ENCODE measurements at places on chromosomes 2 and 18. TPM values are rescaled to one million over a fixed set of nuclear protein-coding genes. Genes with fewer than 3 reads are reported as not detected.

GMCL1 gene
- 8.0 TPM for total RNA-seq

GALNT13 gene
- total RNA-seq: under 0.01 TPM

MYCN gene
- total RNA-seq: 8.6 TPM

ARHGEF4 gene
- 0.98 TPM for total RNA-seq

ACKR3 gene
- 6.4 TPM for total RNA-seq

ADAM23 gene
- 0.22 TPM for total RNA-seq

LOXHD1 gene
- 0.26 TPM for total RNA-seq

RGPD3 gene
- total RNA-seq: 0.17 TPM

CAPN13 gene
- not detected for total RNA-seq

QPCT gene
- 0.43 TPM for total RNA-seq

NMUR1 gene
- not detected for total RNA-seq

NDC80 gene
- total RNA-seq: 3.8 TPM

PLCD4 gene
- total RNA-seq: 1.3 TPM

EFR3B gene
- 0.54 TPM for total RNA-seq

LIMS4 gene
- 52.5 TPM for total RNA-seq

TTC39C gene
- 1.8 TPM for total RNA-seq

CPO gene
- not detected for total RNA-seq

GALNT5 gene
- under 0.01 TPM for total RNA-seq

FZD7 gene
- 0.22 TPM for total RNA-seq

ACTG2 gene
- not detected for total RNA-seq

MAL gene
- not detected for total RNA-seq

CENPA gene
- 3.4 TPM for total RNA-seq

CRYGD gene
- total RNA-seq: not detected

TMEM182 gene
- total RNA-seq: 0.22 TPM

MOCOS gene
- total RNA-seq: 0.54 TPM

CD302 gene
- total RNA-seq: 13.1 TPM

OR6B2 gene
- total RNA-seq: not detected

CD207 gene
- 0.11 TPM for total RNA-seq

NT5DC4 gene
- not detected for total RNA-seq

WDSUB1 gene
- 6.8 TPM for total RNA-seq

CFAP65 gene
- total RNA-seq: not detected

TBR1 gene
- total RNA-seq: under 0.01 TPM

NETO1 gene
- not detected for total RNA-seq
